ENCODE measurements at places on chromosomes 2 and 18.

DNA sequence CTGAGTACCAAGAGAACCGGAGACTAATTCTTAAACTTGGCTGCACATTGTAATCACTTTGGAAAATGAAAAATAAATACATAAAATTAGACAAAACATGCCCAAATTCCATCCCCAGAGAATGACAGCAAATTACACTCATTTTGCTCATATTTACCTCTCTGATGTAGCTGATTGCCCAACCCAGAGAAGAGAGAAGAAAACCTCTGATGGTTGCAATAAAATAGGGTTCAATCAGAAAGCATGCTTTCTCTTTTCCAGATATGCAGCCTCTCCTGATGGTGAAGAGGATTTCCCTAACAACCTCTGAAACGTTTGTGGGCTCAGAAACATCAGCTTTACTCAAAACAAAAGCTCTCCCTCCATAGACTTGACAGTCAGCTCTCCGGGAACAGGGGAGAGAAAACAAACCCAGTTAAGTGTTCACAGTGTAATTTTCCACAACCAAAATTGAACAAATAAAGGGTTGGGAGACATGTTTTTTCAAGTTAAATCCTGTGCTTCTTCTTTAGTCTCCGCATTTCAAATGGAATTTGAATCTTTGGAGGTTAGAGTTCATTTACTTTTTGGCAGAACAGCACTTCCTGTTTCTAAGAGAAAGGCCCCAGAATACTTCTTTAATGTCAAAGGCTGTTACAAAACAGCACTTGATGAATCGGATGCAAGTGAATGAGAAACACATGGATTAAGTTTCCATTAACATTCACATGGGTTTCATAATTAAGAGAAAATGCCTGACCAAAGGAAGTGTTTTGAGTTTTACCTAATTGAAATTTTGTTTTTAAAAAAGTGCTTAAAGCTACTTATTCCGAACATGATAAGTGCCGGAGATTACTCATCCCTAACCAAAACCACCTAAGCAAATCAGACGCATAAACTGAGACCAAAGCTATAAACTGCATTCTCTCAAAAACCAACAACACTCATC, 570.1 kb upstream of the SYT4 start:
- DNase-seq = no peak

DNA sequence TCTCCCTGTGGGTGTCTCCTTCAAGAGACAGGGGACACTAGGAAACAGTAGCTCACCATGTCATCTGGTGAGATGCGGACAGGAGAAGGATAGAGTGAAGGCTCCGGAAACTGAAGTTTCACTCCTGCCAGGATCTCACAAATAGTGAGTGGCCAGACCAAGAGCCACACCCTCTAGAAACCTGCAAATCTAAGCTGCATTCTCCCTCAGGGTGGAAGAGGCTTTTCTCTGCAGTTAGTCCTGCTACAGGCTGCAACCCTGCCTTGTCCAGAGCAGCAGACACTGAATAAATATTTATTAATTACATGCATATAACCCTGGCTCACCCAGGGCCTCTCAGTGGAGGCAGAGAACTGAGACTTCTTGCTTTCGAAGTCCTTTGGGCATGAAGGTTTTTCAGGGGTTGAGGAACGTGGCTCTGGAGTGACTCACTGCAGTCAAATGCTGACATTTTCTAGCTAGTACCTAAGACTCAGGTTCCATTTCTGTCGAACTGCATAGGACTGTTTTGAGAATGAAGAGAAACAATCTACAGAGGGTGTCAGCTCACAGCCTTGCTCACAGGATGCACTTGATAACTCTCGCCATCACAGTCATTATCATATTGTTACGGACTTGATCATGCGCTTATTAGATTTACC, 87.3 kb downstream of the ACTR2 start:
- DNase-seq = no peak

DNA sequence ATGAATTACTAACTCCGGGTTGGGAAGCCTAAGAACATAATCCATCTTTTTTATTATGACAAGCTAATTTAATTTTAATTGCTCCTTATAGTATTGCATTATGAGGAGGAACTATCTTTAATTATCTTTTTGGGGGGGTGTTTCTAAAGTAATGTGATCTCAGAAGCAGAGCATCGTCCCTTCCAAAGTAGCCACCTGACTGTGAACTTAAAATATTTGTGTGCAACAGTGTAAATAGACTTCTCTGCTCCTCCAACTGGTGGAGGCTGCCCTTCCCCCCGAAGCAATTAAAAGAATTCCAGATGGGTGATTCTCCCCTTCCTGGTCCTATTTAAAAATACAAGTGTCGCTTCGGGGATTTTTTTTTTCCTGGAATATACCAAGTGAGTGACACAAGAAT, 55.7 kb downstream of the TCF7L1 start:
- no peak for DNase-seq

GRCh38 chr2:2039826-2040225, 291.2 kb downstream of the MYT1L start:
- no peak for DNase-seq

- DNase-seq = no peak
Measured at GRCh38 chr18:33181016-33181415, 259.5 kb downstream of the CCDC178 start.

DNA sequence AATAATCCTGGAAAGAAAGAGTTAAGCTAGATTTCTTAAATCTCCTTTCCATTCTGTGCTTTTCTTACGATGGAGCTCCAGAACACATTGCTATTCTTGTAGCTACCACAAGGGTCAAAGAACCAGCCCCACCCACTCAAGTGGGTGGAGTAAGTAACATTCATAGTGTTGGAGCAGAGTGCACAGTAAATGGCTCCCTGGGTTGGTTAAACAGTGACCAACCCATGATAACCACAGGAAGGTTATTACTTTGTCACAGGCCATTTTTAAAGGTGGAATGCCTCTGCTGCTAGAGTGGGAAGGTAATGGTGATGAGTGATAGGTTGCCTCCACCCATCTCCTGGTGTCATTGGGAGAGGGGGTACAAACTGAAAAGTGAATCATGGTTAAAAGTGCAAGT, 13.9 kb downstream of the ARPC2 start:
- DNase-seq = no peak

DNA sequence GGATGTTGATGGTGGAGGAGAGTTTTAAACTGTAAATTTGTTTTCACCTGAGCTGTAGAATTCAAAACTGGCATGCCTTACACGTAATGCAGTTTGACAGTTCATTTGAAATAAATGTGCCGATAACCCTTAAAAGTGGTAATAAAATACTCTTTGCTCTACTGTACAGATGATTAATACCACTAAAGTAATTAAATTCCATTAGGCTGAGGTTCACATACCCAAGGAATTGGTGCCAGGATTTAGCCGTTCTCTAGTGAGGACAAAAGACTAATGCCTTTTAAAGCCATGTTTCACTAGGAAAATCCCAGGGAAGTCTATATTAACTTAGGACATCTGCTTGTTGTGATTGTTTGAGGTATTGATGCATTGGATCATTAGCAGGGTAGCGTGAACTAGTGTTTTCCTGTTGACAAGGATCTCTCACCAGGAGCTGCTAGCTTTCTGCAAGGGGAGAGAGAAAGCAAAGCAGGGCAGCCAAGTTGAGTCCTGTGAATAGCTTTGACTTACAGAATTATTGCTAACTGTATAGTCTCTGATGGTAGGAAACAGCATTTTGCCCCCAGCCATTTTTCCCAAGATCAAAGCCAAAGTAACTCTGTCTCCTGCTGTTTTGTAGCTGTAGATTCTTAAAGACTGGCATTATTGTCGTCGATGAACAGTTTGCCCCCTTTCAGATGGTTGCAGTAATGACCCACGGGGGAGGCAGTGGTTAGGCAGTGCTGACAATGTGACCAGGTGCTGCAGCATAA, 280.9 kb upstream of the FANCL start:
- DNase-seq = no peak

DNA sequence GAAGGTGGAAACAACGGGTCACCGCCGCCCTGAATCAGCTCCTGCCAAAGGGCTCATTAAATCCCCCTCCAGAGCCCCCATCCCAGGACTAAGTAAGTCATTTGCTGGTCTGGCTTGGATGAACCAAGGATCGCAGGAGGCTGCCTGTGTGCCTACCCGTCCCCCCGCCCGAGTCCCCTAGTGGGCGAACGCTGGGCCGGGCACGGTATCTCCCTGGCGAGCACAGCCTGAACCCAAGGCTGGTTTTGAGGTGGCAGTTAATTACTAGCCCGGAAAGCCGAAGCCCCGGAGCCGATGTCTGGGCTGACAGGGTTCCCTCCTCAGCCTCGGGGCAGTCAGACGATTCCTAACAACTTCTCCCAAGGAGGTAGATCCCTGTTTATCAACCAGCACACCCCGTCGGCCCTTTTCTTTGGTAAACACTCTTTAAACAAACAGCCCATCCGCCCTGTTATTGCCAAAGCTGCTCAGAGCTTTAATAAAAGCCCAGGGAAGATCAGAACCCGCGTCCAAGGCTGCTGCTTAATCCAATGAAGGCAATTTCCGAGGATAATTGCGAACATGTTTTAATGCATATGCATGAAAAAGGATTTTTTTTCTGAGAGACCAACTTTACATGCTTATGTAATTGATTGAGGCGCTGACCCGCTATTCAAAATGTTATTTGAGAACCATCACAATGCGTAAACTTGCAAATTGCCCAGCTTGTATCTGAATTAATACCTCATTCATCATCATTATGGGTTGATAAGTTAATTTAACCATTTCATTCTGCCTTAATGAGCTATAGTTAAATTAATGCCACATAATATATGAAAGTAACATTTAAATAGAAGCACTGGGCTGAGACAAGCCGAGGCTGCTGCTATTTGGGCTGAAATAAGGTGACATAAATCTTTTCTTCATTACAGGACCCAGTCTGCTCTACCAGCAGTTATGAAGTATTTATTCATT, 10.5 kb downstream of the EVX2 start:
- DNase-seq = no peak

DNA sequence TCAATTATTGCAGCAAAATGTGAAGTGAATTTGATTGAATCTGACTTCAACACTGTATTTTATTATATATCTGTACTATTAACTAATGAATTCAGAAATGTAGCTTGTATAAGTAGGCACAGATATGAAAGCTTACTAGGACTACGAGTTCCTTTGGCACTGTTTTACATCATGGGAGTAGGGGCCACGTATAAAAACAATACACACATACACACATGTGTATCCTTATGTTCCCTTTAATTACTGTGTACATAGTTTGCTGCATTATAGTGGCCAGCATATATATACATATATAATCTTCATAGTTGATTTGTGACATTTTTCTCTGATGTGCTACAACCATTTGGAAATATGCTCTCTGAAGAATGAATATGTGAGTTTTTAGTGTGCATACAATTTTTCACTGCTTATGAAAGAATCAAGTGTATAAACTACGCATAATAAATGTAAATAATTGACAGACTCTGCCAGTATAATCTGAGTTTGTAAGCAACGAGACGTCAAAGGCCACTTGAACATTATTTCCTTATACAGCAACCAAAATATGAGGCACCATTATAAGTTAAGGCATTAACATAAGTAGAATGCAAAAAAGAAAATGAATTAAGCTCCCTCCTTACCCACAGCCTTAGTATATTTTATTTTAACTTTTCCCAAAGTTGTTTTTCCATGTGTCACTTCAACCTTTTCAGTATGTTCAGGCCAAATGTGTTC, 98.1 kb upstream of the GALNT5 start:
- no peak for DNase-seq

GRCh38 chr18:32530947-32531651, 60.4 kb upstream of the GAREM1 start:
- DNase-seq = no peak

- no peak for DNase-seq
Measured at GRCh38 chr2:224438726-224439125, 36.8 kb upstream of the FAM124B start.

- no peak for DNase-seq
Measured at GRCh38 chr2:148602885-148603561, 41.5 kb upstream of the EPC2 start.

DNA sequence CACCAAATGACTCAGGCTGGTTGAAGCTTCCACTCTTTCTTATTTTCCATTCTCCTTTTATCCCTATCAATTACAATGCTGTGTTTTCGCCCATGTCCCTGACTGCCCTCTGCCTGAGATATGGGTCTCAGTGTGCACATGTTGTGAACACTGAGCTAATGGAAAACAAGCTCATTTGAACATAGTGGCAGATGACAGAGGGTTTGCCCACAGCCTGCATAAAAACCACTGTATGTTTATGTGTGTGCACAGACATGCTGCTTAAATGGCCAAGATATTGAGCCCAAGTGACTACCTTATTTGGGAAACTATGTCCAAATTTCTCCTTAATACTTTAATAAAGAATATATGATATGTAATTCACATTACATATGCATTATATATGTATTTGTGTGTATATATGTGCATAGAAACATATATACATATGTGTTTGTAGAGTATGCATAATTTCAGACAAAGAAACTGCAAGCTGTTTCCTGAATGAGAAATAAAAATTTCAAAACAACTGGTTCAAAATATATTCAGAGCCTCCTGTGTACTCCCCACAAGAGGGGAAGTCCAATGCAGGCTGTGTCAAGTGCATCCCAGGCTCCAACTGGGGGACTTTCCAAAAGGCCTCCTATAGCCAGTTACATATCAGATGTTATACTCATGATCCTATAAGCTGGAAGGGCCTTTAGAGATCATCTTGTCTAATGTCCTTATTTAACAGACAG, 92.7 kb upstream of the CD302 start:
- no peak for DNase-seq

- no peak for DNase-seq
Measured at GRCh38 chr2:155839991-155840390, 492.5 kb downstream of the NR4A2 start.

- DNase-seq = no peak
Measured at GRCh38 chr18:48922801-48923730, 27.7 kb downstream of the SMAD7 start.

DNA sequence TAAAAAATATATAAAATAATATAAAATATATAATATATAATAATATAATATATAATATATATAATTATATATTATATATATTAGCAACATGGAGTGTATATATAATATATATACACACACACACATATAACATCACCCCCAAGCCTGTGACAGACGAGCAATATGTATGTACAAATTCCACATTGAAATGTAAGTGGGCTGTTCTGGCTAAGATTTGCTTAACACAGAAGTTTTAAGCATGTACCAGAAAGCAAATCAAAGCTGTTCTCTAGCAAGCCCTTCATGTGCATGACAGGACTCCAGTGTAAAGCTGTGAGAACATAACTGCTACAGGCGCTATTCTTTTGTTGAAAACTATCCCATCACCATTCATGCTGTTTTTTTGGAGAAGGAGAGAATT, 261.7 kb upstream of the TNP1 start:
- DNase-seq = no peak

- DNase-seq = no peak
Measured at GRCh38 chr2:3430172-3430571, 50.7 kb downstream of the TRAPPC12 start.

DNA sequence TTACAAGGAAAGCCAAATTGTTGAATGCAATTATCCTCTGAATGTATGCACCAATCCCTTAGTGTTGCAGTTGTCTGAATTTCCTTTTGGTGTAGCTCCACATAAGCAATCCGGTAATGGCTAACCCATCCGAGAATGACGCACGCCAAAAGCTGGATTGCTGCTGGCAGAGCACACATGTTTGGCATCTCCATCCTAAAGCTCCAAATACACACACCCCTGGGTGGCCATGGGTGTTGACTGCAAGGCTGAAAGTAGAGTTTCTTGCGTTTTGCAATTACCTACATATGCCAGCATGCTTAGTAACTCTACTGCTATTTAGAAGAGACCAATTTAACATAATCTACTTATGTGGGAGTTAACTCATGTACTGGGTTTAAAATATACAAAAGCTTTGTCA, 53.1 kb downstream of the KCTD1 start:
- no peak for DNase-seq

GRCh38 chr2:216692636-216693413, 2.5 kb downstream of the IGFBP5 start:
- DNase-seq = peak; percentile 66
